CD8-positive, alpha-beta T cell (primary cell): ENCODE measurements at places on chromosomes 16 and 17.
A peak's percentile ranks its signal among the peaks of the same experiment; 100 is the strongest.

GRCh38 chr17:11643851-11644250 is 45.6 kb downstream of the DNAH9 start:
- DNase-seq, result no peak

DNA sequence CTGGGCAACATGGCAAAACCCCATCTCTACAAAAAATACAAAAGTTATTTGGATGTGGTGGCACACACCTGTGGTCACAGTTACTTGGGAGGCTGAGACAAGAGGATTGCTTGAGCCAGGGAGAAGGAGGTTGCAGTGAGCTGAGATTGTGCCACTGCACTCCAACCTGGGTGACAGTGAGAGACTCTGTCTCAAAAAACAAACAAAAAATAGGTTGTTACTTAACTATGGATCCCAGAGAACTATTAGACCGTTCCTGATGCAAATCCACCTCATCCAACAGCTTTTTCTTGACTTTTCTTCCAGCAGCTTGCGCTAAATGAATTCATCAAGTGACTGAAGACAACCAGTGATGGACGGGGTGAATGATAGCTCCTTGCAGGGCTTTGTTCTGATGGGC is at the start of gene OR2C1:
TSS of gene OR2C1 (plus strand) at position 301 of the 400 bp plus-strand sequence. CDS start at position 353, 52 bp downstream.
- DNase-seq, result no peak

DNA sequence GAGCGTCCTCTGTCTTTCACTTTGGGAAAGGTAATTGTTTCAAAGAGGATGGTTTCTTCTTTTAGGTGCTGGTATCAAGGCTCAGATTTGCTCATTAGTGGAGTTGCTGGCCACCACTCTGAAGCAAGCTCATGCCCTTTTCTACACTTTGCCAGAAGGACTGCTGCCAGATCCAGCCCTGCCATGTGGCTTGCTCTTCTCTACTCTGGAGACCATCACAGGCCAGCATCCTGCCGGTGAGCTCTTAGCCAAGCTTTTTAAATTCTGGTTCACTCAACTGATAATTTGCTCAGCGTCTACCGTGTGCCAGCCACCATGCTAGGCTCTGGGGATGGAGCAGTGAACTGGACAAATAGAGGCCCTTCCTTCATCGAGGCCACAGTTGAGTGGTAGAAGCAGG is 4.3 kb downstream of the COG1 start:
- DNase-seq, result no peak

GRCh38 chr17:48013876-48014594 is 23.6 kb downstream of the COPZ2 start:
- DNase-seq, result no peak

DNA sequence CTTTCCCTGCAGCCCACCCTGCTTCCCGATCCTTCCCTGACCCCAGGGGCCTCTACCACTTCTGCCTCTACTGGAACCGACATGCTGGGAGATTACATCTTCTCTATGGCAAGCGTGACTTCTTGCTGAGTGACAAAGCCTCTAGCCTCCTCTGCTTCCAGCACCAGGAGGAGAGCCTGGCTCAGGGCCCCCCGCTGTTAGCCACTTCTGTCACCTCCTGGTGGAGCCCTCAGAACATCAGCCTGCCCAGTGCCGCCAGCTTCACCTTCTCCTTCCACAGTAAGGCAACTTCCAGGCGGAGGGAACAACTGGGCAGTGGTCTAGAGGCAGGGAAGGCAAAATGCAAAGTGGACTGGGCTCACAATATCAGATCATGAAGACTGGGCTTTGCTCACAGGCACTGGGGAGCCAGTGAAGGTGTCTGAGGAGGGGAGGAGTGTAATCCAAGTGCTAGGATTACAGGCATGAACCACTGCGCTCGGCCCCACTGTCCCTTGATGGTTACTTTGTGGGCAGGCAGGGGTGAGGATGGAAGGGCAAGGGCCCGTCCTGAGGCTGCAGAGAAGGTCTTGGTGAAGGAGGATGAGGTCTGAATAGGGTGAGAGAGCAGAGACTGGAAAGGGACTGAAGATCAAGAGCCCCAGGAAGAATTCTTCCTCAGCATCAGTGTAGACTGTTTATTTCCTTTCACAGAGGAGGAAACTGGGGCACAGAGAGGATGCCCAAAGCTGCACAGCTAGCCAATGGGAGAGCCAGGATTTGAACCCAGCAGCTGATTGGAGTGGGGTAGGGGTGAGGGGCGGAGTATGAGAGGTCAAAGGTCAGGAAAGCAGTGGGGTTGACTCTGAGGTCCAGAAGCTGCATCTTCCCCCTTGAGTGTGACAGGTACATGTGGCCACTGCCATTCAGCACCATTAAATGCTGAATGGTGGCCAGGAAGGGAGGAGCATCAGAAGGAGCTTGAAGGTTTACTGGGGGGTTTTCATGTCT is 16.5 kb upstream of the ADGRG3 start:
- no peak for DNase-seq

- DNase-seq, result no peak
These were observed 53.6 kb downstream of the ARHGAP44 start for GRCh38 chr17:12842936-12843335.

- DNase-seq, result no peak
These were observed 180.6 kb downstream of the COPRS start for GRCh38 chr17:31678431-31678830.

GRCh38 chr16:7167626-7168025 is 165.0 kb upstream of the RBFOX1 start:
- DNase-seq, result no peak

DNA sequence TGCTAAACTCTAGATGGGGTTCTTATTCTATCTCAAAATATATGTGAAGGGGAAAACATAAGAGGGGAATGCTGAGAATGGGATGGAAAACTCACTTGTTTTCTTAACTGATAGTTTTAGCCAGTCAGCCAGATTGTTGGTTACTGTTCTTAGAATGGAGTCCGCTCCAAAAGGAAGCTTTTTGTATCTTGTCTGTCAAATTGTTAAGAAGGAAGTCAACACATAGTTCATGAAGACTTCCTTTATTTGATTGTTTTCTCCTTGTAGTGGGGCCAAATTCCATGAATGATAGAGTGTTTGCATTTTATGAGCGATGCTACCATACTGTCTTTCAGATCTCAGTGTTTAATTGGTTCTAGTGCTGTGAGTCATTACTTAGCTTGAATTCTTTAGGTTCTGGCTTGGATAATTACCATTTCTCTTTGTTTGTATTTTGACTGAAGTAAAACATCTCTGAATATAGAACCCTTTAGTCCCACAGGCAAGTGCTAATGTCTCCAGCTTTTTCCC is 98.3 kb upstream of the GOT2 start:
- no peak for DNase-seq

- DNase-seq, result no peak
These were observed 27.2 kb downstream of the ZNF594 start for GRCh38 chr17:5164436-5164835.

- DNase-seq, result no peak
These were observed 7.8 kb downstream of the ZFHX3 start for GRCh38 chr16:73040136-73040535.

DNA sequence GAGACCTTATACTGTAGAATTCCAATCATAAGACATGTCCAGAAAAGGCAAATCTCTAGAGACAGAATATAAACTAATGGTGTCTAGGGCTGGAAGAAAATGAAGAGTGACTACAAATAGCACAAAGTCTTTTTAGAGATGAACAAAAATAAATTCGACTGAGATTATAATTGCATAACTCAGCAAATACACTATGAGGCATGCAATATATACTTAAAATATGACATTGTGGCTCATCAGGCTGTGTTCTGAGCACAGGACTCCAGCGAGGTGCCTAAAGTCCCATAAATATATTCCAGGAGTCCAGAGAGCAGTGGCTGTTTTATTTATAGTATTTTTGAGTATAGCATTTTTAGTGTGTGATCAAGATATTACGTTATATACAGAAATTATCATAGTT is 13.1 kb upstream of the ZNF267 start:
- no peak for DNase-seq

- DNase-seq, result peak; percentile 82
These were observed 24.9 kb downstream of the ACTG1 start for GRCh38 chr17:81487487-81488275.

- DNase-seq, result no peak
These were observed 8.0 kb upstream of the SLC6A2 start for GRCh38 chr16:55647798-55648197.
